Psoas muscle (tissue), 8 donors: ENCODE measurements at places on chromosomes 13 and 19. TPM values are rescaled to one million over a fixed set of nuclear protein-coding genes. Genes with fewer than 3 reads are reported as not detected.
A peak's percentile ranks its signal among the peaks of the same experiment; 100 is the strongest.

- DNase-seq: no peak
Measured at GRCh38 chr13:29472332-29472961, 123.0 kb downstream of the SLC7A1 start.

DNA sequence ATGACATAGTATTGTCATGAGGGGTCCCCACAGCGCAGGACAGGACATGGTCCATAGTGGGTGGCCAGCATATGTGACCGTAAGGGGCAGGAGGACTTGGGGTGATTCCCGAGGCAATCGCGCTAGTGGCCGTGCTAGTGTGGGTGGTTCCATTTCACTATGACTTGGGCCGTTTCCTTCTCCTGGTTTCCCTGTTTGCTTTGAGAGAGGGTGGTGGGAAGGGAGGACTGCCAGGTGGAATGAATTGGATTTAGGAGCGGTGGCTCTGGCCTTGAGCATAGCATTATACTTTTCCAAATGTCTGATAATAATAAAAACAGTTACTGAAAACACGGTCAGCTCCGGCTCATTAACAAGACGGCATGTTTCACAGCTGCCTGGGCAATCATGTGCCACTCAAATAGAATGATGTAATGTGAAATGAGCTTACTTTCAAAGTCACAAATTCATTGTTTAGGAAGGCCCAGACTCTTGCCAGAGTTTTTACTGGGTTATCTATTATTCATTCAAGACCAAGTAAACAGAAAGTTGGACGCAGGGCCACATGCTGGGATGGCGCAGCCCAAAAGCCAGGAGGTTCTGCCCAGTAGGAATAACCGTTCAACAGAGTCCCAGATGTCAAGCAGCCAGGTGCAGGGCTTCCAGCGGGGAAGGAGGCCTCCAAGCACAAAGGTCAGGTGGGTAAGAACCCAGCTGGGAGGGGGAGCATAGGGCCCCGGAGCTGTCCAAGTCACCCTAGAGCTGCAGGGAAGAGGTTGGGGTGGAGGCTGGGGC lies 19.6 kb upstream of the SLC15A1 start:
- DNase-seq: no peak

GRCh38 chr13:59879281-59879680 lies 284.4 kb downstream of the DIAPH3 start:
- DNase-seq: no peak

- no peak for DNase-seq
Measured at GRCh38 chr19:10222201-10222890, 8.8 kb downstream of the S1PR2 start.

DNA sequence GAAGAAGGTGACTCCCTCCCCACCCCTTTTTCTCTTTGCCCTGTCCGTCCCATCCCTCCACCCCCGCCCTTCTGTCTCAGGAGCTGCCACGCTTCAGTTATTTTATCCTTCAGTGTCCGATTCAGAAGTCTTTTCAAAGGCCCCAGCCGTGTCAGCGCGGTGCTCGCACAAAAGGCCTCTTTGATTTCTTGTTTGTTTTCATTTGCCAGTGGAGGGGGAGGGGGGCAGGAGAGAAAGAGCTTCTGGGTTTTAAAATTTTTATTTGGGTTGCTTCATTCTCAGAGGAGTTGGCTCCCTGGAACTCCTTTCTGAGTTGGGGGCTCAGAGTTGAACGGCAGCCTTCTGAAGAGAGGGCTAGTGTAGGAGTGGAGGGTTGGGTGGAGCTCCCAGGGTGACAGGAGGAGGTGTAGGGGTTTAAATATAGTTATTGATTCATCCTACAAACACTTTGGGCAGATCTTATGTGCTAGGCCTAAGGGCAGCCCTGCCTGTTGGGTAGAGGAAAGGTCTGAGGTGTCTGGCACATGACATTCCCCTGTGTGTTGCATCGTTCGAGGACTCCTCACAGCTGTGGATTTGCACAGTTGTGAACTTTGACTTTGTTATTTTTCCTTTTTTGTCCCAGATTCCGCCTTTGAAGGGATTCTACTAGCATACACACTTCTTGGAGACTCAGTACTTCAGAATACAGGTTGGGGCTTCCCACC lies 36.8 kb downstream of the NFIX start:
- peak; percentile 77 for DNase-seq

- DNase-seq: no peak
Measured at GRCh38 chr13:96032717-96033116, 20.5 kb downstream of the UGGT2 start.

DNA sequence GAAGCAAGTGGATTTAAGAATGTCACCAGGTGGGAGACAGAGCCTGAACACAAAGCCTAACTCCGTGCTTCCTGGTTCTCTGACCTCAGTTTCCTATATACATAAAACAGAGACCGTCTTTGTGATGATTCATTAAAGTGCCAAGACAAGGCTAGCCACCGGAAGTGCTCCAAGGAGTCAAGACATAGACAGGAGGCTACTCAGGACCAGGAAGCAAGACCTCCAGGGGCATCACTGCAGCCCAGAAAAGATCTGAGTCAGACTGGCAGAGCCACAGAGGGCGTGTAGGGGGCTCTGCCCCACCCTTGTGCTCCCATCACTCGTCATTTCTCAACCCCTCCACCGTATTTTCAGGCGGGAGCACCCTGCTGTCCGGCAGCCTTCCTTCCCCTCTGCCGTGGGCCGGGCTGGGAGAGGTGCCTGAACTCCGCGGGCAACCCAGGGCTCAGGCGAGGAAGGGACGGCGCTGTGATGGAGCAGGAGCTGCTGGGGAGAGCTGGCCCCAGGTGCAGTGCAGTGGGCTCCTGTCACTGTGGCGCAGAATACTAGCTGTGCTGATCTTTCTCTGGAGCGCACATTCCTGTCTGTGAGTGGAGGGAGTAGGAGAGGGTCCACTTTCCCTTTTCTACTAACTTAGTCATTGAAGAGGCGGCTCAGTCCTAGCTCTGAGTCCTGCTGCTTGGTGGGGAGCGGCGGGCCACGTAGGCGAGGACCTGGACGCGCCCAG lies 134.7 kb upstream of the GPR12 start:
- DNase-seq: no peak

- DNase-seq: no peak
Measured at GRCh38 chr13:110261166-110262081, 45.5 kb downstream of the COL4A1 start.

- DNase-seq: no peak
Measured at GRCh38 chr13:39976481-39976880, 321.0 kb downstream of the COG6 start.

- no peak for DNase-seq
Measured at GRCh38 chr13:48138270-48138669, 43.4 kb upstream of the MED4 start.

- peak; percentile 17 for DNase-seq
Measured at GRCh38 chr19:46394402-46394797, 19.0 kb downstream of the CCDC8 start.

DNA sequence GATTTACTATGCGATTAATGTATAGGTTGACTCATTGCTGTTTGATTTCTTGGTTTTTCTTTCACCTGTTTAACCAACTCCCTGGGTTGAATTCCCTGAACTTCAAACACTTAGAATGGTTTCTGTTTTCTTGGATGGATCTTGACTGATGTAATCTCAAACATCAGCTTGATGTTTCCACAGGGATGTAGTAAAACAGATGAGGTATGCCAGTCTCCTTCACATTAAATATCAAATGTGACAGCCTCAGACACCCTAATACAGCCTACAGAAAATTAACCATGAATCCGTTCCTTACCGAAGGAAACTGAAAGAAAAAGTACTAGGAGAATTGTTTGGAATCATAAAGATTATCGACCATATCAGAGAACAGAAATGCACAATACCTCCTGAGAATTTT lies 631.2 kb downstream of the GPC5 start:
- no peak for DNase-seq

- no peak for DNase-seq
Measured at GRCh38 chr19:41529484-41530183, 46.3 kb upstream of the CEACAM21 start.

- DNase-seq: no peak
Measured at GRCh38 chr13:94065741-94066140, 413.7 kb downstream of the DCT start.

- DNase-seq: no peak
Measured at GRCh38 chr13:114328034-114328433, 13.7 kb downstream of the CHAMP1 start.

DNA sequence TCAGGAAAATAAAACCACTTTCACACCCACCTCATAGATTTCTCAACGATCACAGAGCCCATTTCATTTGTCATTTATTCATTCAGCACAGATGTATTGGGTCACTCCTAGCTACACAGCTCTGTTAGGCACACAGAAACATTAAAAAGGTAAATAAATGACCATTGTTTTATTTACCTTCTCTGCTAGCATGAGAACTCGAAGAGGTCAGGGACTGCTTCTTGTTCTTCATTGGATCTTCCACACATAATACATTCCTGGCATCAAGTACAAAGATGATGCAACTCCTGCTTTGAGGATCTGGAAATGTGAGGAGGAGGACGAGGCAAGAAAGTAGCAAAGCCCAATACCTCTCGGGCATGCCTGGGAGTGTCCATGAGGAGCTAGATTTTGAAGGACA lies 168.1 kb downstream of the RBM26 start:
- no peak for DNase-seq

- no peak for DNase-seq
Measured at GRCh38 chr13:28638756-28639155, 20.2 kb upstream of the POMP start.

- no peak for DNase-seq
Measured at GRCh38 chr13:39955560-39955959, 300.1 kb downstream of the COG6 start.

- DNase-seq: no peak
Measured at GRCh38 chr19:33821871-33822270, 25.2 kb downstream of the KCTD15 start.

- DNase-seq: no peak
Measured at GRCh38 chr13:45903051-45903813, 51.7 kb upstream of the SIAH3 start.

- no peak for DNase-seq
Measured at GRCh38 chr19:32104153-32104849, 241.1 kb upstream of the ZNF507 start.

DNA sequence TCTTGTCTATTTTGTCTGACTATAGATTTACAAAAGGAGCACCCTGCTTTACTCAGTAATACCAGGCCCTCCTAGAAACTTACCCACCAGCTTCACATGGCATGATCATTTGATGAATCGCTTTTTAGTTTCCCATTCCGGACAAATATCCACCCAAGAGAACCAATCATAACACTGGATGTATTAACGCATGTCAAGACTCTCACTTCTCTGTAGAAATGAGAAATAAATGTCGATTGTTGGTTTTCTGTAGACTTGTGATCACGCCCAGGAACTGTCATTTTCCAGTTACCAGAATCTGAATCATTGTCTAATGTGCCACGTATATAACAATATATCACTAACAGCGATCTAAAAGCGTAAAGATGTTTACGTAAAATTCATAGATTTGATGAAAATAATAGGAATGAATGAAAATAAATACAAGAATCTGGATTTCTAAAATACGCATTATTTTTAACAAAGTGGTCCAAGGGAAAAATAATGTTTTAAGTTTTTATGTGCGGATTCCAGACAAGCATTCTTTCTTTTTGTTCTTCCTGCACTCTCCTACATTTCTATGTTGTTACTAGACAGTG lies 14.0 kb downstream of the CDX2 start:
- no peak for DNase-seq

DNA sequence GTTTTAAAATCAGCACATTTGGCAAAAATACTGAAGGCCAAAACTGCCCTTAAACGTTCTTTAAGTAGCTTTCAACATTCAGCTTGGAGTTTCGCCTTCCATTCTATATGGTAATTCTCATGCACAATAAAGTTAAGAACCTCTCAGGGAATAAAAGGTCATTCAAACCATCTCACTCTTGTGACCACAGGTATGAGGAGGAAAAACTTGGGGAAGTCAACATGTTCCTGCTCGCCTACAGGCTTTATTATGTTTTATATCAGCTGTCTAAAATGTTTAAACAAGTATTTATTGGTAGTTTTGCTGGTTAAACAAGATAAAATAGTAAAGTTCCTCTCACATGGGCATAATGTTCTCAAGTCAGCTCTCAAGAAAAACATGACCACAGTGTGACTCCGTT lies 19.9 kb upstream of the TM9SF2 start:
- no peak for DNase-seq

DNA sequence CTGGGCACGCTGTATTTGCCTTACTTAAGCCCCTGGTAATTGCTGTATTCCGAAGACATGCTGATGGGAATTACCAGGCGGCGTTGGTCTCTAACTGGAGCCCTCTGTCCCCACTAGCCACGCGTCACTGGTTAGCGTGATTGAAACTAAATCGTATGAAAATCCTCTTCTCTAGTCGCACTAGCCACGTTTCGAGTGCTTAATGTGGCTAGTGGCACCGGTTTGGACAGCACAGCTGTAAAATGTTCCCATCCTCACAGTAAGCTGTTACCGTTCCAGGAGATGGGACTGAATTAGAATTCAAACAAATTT lies 676 bp downstream of the BRCA2 start:
- no peak for DNase-seq

DNA sequence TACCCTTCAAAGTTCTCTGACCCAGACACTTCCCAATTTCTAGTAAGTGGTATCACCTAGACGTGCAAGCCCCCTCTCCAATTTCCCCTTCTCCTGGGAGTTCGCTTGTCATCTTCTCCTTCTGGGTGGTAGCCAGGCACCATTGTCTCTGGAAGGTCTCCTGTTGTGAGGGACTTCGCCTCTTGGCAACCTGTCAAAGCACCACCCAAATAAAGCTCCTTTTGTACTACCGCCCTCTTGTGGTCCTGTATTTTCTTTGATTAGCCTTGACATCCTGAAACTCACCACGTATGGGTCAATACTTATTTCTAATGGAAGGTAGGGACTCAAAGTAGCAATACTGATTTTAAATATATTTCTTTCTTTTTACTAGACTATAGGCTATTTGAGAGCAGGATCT lies 8.2 kb downstream of the GPC5 start:
- DNase-seq: no peak

DNA sequence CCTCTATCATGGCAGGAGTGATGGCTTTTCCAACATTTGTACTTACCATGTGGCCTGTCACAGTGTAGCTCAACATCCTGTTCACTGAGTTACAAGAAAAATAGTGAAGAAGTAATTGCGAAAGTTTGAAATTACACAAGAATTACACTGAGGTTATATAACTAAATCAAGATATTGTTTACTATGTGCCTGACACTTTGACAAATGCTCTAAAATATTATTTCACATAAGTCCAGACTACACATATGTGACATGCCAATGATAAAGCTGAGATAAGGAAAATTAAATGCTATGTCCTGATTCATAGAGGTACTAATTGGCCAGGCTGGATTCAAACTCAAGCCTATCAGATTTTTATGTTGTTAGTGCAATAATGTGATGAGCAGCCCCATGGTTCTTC lies 451.7 kb downstream of the PCDH9 start:
- DNase-seq: no peak

Gene TMEM38A
- total RNA-seq: 120 TPM

Gene CGB1
- total RNA-seq: not detected

Gene USP12
- 15.9 TPM for total RNA-seq

Gene PBX4
- not detected for total RNA-seq

Gene POMP
- total RNA-seq: 128 TPM

Gene WDR87
- total RNA-seq: not detected

Gene CBLC
- 0.34 TPM for total RNA-seq

Gene KLC3
- total RNA-seq: not detected

Gene SYNGR4
- not detected for total RNA-seq

Gene ZNF561
- total RNA-seq: 8.2 TPM

Gene MRPS12
- 39.2 TPM for total RNA-seq

Gene ZNF793
- total RNA-seq: 1.8 TPM
